Activated effector memory CD4-positive, alpha-beta T cell treated with Interleukin-2 at 50 U/mL for 16 hours (primary cell): ENCODE measurements at places on chromosomes 1 and 21.

DNA sequence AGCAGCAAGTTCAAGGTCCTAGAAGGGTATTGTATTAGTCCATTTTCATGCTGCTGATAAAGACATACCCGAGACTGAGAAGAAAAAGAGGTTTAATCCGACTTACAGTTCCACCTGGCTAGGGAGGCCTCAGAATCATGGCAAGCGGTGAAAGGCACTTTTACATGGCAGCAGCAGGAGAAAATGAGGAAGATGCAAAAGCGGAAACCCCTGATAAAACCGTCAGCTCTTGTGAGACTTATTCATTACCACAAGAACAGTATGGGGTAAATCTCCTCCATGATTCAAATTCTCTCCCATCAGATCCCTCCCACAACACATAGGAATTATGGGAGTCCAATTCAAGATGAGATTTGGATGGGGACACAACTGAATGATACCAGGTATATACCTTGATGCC is 409.5 kb downstream of the NTNG1 start:
- no peak for DNase-seq

DNA sequence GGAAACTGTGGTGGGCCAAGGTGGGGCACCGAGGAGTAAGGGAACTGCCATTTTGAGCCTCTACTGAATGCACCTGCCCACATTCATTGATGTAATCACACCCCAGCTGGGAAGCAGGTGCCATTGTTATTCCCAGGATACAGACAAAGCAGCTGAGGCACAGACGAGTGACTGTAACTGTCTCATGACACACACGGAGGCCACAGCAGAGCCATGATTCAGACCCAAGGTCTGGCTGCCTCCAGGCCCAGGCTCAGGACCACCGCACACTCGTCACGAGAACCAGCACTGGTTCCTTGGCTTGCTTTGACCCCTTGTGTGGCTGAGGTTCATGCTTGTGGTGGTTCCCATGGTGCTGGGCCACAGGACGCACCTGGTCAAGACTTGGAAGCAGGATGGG is 45.6 kb upstream of the CLIC4 start:
- no peak for DNase-seq

- DNase-seq, result no peak
Observed at GRCh38 chr1:94039514-94039870, 81.5 kb downstream of the ABCA4 start.

DNA sequence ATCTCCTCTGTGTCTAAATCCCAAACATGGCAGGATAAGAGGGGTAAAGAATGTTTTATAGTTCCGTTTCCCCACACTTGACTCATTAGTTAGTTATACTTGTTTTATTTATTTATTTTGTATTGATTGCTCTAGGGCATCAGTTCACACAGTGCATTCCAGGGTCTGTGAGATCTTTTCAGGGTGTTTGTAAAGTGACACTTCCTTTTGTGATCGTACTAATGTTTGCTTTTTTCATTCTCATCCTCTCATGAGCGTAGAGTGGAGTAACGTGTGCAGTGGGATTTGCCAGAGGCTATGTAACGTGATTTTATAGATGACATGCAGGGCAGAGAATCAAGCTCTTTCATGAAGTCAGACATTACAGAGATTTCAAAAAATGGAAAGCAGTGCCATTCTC is 103.2 kb downstream of the SCCPDH start:
- no peak for DNase-seq

DNA sequence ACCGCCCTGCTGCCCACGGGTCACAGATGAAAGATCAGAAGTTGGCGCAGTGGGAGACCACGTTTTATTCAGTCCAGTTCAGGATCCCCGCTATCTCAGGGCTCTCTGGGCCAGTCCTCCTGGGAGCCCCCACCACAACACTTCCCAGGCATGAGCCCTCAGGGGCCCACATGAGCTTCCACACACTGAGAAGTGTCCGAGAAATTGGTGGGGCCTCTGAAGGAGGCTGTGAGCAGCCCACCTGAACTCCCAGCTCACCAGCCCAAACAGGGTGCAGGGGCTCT is 12.1 kb downstream of the TRIM46 start:
- DNase-seq, result no peak

- no peak for DNase-seq
Observed at GRCh38 chr1:210557426-210558077, 228.8 kb downstream of the HHAT start.

DNA sequence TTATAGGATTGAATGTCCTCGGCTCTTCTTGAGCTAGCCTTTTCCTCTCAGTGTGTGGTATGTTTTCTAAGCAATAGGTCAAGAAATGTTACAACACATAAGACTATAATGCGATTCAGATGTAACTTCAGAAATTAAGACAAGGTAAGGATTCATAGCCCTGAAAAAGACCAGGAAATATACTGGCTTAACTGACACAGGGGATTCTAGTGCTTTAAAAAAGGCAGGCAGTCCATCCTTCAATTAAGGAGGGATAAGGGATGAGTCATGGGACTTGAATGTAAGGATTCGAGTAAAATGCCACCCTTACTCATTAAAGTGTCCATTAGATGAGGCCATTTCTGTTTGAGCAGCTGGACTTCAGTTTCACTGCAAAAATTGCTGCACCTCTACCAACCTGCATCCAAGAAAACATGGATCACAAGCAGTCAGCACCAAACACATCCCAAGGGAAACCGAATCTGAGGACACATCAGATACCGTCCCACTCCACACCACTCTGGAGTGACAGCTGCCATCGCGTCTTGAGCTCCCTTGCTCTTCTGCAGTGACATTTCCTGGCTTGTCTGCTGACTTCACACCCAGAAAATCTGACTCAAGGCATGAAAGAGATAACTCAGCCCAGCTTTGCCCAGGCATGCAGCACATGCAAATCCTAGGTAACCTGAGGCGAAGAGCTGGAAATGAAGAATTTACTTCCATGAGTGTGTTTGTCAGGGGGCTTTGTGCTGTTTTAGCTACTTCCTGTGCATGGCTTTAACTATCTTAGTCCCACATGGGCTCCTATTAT is 37.8 kb downstream of the NGF start:
- DNase-seq, result no peak

DNA sequence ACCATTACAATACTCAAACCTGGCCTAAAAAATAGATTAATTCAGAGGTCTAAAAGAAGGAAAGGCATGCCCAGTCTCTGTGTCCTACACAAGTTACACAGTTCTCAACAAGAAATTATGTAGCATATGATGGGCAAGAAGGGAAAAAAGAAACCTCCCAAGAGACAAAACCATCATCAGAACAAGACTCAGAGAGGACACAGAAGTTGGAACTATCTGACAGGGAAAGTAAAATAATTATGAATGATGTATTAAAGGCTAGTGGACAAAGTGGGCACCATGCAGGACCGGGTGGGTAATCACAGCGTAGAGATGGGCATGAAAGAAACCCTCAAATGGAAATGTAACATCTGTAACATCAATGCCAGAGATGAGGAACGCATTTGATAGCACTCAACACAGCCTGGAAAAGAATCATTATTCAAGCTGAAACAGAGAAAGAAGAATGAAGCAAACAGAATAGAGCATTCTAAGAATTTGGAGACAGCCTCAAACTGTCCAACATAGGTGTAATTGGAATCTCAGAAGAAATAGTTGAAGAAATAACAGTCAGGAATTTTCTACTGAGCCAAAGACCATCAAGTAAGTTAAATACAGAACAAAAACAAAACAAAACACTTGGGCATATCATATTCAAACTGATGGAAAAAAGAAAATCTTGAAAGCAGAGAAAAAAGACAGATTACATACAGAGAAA is 29.7 kb downstream of the PER3 start:
- DNase-seq, result no peak

DNA sequence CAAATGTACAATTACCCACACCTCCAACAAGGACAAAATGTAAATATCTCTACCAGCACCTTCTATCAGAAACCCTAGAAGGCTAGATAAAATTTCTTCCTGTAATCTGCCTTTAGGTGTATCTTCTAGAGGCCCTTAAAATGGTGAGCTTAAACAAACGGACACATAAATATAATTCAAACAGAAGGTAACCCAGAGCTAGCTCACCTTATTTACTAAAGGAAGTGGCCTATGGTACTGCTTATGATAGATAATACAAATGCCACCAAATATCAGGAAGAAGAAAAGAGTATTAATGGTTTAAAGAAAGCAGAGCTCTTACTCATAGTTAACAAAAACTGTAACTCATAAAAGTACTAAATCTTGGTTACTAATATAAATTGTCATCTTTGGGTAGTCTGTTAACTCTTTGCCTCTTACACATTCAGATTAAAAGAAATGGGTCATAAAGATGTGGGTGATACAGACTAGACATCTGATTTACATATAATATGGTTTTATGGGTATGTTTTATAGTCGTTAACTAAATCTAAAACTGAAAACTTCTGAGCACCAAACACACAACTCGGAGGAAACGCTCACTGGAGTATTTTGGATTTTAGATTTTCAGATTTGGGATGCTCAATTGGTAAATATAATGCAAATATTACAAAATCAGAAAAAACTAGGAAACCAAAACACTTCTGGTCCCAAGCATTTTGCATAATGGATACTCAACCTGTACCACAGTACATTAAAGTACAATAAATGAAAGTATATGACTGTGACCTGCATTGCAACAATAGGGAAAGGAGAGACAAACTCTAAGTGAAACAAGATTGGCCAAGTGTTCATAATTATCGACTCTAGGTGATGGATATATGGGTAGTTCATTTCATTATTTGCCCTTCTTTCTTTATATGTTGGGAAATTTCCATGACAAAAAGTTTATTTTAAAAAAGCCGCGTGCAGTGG is 23.2 kb downstream of the TRIT1 start:
- DNase-seq, result no peak

DNA sequence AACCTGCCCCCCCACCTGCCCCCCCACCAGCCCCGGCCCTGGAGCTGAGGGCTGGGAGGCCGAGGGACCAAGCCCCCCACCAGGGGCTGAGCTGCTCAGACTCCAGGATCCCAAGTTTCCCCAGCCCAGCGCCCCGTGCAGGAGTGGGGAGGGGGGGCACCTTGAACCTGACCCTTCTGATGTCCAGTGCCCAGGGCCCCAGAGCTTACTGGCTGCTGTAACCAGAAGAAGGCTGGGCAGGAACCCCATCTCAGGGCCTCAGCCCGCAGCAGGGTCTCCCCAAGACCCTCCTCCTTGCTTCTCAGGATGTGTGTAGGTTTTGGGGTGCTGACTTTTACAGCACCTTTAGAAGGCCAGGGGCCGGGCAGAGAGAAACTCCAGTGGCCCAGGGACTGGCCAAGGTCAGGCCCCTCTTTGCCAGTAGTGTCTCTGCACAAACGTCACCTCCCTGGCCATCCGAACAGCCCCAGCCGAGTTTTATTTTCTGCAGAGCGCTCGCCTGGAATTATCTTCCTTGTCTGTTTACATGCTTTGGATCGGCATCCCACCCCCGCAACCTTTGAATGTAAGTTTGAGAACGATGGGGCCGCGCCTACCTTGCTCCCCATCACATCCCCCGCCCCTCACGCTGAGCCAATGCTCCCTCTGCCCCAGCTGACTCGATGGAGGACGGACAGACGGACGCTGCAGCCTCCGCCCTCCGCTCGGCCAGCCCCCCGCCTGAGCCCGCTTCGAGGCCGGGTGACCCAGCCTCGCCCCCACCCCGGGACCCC is 70.1 kb upstream of the CASZ1 start:
- no peak for DNase-seq

DNA sequence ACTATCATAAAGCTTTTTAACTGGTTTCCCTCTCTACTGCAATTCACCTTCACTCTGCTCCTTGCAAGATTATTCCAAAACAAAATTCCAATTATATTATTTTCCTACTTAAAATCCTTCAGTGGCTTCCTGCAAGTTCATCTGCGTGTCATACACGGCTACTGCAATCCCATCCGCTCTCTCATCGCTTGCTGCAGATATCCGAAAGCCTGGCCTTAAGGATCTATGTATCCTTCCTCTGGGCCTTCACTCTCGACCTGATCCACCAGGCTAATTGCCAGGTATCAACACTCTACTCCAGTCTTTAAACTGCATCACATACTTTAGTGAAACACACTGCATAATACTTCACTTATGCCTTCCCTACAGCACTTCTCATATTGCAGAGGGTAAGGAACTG is 44.0 kb downstream of the VAV3 start:
- no peak for DNase-seq

- no peak for DNase-seq
Observed at GRCh38 chr21:41481191-41481590, 26.8 kb downstream of the TMPRSS2 start.

- DNase-seq, result no peak
Observed at GRCh38 chr21:42582787-42583476, 69.3 kb downstream of the SLC37A1 start.

DNA sequence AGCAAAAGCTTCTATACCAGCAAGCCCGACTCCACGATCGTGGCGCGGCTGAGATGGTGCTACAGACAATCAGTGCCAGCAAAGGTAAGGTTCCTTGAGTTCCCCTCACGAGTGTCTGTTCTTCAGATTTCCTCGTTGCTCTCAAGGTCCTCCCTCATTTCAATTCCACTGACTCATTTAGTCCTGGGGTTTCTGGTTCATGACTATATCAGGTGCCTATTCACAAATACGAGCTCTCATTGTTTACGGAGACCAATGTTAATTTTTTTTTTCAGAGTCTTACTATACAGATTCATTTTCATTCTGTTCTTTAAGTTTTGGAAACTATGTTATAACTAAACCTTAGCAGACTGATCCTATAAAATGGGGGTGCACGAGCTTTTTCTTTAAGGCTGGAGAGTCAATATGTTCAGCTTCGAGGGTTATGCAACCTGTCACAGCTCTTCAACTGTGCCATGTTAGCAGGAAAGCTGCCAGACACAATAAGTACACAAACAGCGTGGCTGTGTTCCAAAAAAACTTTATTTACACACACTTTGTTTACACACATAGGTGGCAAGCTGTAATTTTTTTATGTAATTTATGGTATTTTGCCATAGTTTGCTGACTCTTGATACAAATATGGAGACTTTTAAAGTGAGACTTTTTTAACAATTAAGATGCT is 134.3 kb downstream of the ZP4 start:
- no peak for DNase-seq

GRCh38 chr1:177849579-177850290 is 120.1 kb downstream of the SEC16B start:
- DNase-seq, result no peak

GRCh38 chr1:15118579-15118978 is 35.0 kb upstream of the TMEM51 start:
- DNase-seq, result no peak
